PC-3 (cell line): ENCODE measurements at places on chromosomes 13 and 19.

DNA sequence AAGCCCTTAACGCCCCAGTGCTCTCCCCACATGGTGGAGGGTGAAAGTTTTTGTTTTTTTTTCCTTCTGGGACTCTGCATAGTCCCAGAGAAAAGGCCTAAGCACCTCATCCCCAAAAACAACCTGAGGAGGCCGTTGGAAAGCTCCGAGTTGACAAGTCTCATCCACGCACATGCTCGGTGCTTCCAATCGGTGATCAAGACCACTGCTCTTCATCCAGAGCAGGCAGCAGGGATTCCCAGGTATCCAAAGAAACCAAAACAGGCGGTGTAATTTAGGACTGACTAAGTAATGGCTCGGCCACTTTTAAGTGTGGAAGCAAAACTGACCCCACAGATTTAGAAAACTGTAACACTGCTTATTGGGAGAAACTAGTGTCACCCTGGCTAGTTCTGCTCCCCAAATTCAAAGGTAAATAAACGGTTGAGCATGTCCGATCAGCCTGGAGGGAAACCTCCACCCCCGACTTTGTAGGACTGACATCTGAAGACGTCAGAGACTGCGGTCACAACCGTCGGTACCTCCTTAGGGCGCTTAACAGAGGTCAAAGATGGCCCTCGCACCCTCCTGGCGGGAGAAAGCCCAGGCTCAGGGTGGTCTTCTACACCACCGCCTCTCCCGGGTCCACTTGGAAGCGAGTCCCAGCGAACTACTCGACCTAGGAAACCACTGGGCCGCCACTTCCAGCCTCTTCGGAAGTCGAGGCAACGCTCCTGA, 997 bp upstream of the ZNF446 start:
- H3K4me3 ChIP-seq: peak overlapping the region; percentile 72
- peaks cover 20% of the 10 kb centered on the region for H3K4me1 ChIP-seq
- DNase-seq: no peak
- H3K27ac ChIP-seq: peak overlapping the region; percentile 48
- H3K27me3 ChIP-seq: no peaks in the 10 kb centered on the region

GRCh38 chr19:14149509-14149994, 13.2 kb upstream of the ASF1B start:
- no peak for DNase-seq
- no peaks in the 10 kb centered on the region for H3K4me1 ChIP-seq
- H3K27ac ChIP-seq: no peak overlapping the region
- no peaks in the 10 kb centered on the region for H3K36me3 ChIP-seq
- H3K27me3 ChIP-seq: no peaks in the 10 kb centered on the region
- H3K4me3 ChIP-seq: no peak overlapping the region

DNA sequence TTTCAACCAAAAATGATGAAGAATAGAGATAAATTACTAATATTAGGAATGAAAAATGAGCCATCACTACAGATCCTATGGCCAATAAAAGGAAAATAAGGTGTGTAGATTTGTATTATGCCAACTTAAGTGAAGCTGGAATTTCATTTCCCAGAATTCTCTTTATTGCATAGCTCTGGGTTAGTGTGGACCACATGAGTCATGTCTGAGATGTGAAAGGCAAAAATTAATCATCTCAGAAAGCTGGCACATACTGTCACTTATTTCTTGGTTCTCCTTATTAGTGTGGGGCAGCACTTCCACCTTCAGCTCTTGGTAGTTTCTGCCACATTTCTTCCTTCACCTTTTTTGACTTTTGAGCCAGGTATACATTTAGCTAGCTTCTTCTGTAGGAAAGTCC, 82.6 kb downstream of the KATNAL1 start:
- peaks cover 7% of the 10 kb centered on the region for H3K4me1 ChIP-seq
- no peak overlapping the region for H3K4me3 ChIP-seq
- no peak overlapping the region for H3K27ac ChIP-seq
- 0 out of 2 replicates have a peak, but pooled peaks cover 4% of the 10 kb centered on the region for H3K36me3 ChIP-seq
- peak; percentile 57 for DNase-seq

- H3K4me3 ChIP-seq: no peak overlapping the region
- no peaks in the 10 kb centered on the region for H3K36me3 ChIP-seq
- DNase-seq: no peak
- no peak overlapping the region for H3K27ac ChIP-seq
- H3K27me3 ChIP-seq: no peaks in the 10 kb centered on the region
Measured at GRCh38 chr19:13868663-13869062, 8.3 kb upstream of the NANOS3 start.

DNA sequence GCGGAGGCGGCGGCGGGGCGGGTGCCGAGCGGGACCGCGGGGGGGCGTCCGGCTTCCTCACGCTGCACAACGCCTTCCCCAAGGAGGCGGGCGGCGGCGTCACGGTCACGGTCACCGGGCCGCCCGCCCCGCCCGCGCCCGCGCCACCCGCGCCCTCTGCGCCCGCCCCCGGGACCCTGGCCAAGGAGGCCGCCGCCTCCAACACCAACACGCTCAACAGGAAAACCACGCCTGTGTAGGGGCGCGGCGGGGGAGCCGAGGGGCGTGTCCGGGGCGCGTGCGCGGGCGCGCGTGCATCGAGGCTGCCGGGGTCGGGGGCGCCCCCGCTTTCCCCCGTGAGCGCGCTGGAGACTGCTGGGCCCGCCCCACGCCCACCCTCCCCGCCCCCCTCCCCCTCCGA, 8.8 kb upstream of the CACNG6 start:
- H3K27me3 ChIP-seq: no peaks in the 10 kb centered on the region
- H3K4me1 ChIP-seq: peaks cover 26% of the 10 kb centered on the region

DNA sequence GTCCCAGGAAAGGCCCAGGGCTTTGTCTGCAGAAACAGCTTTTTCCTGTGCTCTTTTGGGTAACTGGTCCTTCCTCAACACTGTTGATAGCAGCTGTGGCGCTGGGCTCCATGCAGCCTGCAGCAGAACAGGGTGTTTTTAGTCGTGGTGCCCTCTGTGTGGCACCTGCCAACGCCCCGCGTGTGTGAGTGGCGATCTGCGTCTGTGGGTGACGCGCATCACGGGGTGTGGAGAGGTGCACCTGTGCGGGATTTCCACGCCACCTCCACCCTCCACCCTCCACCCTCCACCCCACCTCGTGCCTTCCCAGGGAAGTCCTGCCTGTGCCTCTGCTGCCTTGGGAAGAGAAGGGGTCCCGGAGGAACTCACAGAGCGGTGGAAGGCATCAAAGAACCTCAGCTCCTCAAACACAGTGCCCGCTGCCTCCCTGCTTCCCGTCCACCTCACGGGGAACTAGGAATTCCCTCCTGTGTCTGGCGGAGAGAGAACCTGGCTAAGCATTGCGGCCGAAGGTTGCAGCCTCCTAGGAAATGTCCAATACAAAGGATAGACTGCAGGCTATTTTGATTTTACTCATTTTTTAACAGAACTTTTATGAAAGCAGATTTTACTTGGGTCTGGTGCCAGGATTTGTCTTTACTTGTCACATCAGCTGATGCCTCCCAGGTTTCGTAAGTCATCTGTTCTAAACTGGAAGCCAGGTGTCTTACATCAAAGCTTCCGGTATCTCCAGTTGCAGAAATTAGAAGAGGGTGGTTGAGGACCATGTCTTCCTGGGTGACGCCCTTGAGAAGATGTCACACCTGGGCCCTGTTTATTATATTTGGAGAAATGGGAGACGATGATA, 84.0 kb downstream of the ATP11A start:
- H3K27ac ChIP-seq: no peak overlapping the region
- H3K4me1 ChIP-seq: no peaks in the 10 kb centered on the region
- no peaks in the 10 kb centered on the region for H3K36me3 ChIP-seq
- DNase-seq: no peak
- no peak overlapping the region for H3K4me3 ChIP-seq
- no peaks in the 10 kb centered on the region for H3K27me3 ChIP-seq

DNA sequence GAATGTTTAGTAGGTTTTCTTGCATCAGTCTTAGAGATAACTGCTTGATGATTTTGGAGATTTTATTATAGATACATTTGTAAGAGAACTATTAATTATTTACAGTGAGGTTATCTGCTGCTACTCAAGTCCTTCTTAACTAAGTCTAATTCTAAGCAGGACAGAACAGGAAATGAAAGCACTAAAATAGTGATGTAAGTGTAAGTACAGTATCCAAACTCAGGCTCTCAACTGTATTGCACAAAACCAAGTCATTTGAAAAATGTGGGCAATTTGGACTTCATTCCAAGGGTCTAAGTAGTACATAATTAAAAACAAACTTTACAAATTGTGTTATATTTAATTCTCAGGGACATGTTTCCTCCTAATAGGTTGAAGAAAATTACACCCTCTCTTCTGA, 417.1 kb downstream of the ITGBL1 start:
- no peak for DNase-seq
- H3K36me3 ChIP-seq: no peaks in the 10 kb centered on the region
- H3K4me1 ChIP-seq: no peaks in the 10 kb centered on the region
- H3K27ac ChIP-seq: no peak overlapping the region

DNA sequence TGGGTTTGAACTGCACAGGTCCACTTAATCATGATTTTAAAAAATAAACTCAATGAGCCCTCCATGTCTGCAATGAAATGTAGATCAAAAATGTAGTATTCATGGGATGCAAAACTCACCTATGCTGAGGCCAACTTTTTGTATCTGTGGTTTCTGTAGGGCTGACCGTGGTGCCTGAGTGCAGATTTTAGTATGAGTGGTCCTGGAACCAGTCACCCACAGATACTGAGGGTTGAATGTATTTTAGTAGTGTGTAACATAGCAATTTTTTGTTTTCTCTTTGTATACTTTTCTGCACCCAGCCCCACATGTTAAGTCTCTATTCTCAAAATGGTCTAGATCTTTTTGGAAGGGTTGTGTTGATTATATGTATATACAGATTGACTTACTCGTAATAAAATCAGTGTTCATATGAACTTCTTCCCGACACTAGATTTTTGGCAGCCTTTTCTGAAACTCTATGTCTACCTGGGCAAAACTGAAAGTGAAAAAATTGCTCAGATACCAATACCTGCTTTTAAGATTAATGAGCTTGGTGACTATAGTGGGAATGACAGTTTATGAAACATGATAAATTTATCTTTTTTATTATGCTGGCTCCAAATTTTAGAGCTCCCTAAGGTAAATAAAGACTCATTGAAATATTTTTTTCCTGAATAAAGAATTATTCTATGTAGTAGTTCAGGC, 51.6 kb downstream of the DNAJC15 start:
- H3K36me3 ChIP-seq: no peaks in the 10 kb centered on the region
- H3K4me3 ChIP-seq: no peak overlapping the region
- DNase-seq: no peak
